Ureter (tissue), 1 donor: ENCODE measurements at places on chromosomes 7 and 10. TPM values are rescaled to one million over a fixed set of nuclear protein-coding genes. Genes with fewer than 3 reads are reported as not detected.

DNA sequence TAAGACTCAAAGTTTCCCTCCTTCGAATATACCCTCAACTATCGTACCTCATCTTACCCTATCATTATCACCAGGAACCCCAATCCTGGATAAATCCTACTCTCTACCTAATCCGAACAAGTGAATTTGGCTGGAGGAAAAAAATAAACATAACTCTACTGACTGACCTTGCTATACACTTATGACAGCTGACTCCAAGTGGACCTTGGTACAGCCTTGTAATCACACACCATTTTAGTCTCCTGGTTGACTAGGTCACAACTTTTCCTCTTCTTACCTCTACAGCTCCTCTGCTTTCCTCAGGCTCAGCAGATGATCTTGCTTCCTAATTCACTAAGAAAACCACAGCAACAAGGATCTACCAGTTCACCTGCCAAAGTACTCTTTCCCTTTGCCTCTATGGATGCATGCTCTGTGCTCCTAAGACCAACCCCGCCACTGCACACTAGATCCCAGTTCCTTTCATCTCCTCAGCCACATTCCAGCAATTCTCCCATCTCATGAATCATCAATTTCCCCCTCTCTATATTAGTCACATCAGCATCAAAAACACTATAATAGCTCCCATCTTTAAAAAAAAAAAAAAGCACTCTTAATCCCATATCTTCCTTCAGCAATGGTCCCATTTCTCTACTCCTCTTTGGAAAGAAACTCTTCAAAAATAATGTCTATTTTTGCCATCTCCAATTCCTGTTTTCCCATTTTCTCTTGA is 35.5 kb downstream of the COA1 start:
- DNase-seq = no peak

- DNase-seq = no peak
These were observed 44.9 kb downstream of the POLR1F start for GRCh38 chr7:19663816-19664462.

GRCh38 chr10:43595739-43596298 is 10.4 kb upstream of the ZNF485 start:
- no peak for DNase-seq

DNA sequence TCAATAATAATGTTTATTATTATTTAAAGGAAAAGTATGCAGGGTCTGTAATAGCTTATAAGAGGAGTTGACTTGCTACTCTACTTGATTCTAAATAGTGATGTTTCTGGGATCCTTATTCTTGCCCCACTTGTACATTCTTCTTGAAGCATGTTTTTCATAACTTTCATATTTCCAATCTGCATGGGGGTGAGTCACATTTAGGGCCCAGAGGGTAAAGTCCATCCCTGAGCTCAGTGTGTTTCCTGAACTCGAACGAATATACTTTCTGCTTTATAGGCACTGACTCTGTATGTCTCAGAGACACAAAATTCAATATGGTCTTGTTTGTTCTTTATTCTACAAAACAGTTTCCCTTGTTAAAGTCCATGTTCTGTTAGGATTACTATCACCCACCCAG is 61.0 kb upstream of the SMIM30 start:
- no peak for DNase-seq

GRCh38 chr10:131231965-131232541 is 79.5 kb downstream of the TCERG1L start:
- DNase-seq = no peak

GRCh38 chr10:125844751-125845221 is 21.4 kb downstream of the BCCIP start:
- DNase-seq = no peak

- DNase-seq = no peak
These were observed 46.8 kb downstream of the HIPK2 start for GRCh38 chr7:139730746-139731612.

- DNase-seq = no peak
These were observed 112.6 kb upstream of the PPIF start for GRCh38 chr10:79234391-79235315.

- DNase-seq = no peak
These were observed 35.0 kb downstream of the ZFAND2A start for GRCh38 chr7:1124816-1125602.

DNA sequence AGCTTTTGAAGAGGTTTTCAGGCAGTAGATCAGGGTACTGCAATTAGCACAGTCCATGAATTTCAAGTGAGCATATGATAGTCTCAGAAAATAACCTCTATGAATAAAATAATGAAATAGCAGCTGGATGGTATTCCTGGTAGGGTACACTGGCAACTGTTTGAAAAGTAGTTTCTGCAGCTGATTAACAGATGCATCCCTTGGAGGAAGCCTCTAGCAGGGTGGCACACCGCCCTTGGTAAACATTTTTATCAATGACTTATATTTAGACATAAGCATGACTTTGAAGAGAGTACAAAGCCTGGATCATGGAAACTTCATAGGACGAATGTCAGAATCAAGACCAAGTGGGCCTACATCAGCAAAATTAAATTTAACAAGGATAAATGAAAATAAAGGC is 26.8 kb downstream of the WNT16 start:
- no peak for DNase-seq

- DNase-seq = no peak
These were observed 133.3 kb downstream of the VPS41 start for GRCh38 chr7:38775506-38776175.

- no peak for DNase-seq
These were observed 19.6 kb upstream of the CDCA7L start for GRCh38 chr7:21965291-21965690.

GRCh38 chr7:138316421-138317043 is 143.5 kb upstream of the TRIM24 start:
- DNase-seq = no peak

DNA sequence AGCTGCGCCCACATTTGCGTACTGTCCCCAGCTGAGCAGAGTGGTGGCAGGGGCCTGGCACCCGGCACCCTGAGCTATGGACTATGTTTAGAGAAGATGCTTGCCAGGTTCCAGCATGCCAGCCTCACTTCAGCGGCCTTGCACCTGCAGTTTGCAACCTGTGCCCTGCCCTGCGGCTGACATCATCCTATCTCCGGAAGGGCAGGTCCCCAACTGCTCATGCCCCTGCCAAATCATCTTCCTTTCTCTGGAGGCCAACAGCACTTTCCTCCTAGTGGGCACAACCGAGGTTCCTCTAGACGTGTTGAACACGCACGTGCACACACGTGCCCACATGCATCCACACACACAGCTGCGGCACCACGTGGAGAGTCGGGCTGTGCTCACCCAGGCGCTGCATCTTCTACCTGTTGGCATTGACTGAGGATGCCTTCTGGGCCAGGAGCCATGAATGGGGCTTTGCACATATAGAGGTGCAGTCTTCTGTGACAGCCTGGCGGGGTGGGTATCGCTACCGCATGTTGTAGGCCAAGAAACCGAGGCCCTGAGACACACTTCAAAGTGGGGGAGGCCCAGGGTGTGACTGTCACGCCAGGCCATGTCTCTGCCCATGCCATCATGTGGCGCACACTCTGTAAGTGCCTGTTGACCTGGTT is 24.5 kb downstream of the CNPY1 start:
- DNase-seq = no peak

- no peak for DNase-seq
These were observed 4.4 kb upstream of the ITGB8 start for GRCh38 chr7:20326342-20326741.

GRCh38 chr10:16316733-16317390 is 119.9 kb upstream of the PTER start:
- DNase-seq = no peak

- DNase-seq = peak; percentile 71
These were observed 26.8 kb downstream of the VSIR start for GRCh38 chr10:71746344-71747037.

DNA sequence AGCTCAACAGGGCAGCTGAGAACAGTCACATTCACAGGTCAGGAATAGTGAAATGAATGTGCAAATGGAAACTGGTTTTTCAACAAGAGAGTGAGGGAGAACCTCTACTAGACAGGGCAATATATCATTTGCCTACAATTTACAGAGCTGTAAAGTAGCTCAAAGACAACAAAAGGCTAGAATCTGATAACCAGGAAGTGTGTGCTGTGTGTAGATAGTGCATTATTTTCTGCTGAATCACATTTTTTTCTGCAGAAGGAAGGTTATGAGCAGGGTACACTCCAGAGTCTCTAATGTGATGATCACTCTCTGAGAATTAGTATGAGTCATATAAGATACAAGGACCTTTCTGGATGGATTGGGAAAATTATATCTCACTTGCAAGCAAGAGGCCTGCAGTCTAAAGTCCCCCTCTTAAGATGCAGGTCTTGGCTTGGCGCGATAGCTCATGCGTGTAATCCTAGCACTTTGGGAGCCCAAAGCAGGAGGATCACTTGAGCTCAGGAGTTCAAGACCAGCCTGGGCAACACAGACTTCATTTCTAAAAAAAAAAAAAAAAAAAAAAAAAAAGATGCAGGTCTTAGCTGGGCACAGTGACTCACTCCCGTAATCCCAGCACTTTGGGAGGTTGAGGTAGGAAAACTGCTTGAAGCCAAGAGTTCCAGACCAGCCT is 59.9 kb upstream of the COBL start:
- no peak for DNase-seq

DNA sequence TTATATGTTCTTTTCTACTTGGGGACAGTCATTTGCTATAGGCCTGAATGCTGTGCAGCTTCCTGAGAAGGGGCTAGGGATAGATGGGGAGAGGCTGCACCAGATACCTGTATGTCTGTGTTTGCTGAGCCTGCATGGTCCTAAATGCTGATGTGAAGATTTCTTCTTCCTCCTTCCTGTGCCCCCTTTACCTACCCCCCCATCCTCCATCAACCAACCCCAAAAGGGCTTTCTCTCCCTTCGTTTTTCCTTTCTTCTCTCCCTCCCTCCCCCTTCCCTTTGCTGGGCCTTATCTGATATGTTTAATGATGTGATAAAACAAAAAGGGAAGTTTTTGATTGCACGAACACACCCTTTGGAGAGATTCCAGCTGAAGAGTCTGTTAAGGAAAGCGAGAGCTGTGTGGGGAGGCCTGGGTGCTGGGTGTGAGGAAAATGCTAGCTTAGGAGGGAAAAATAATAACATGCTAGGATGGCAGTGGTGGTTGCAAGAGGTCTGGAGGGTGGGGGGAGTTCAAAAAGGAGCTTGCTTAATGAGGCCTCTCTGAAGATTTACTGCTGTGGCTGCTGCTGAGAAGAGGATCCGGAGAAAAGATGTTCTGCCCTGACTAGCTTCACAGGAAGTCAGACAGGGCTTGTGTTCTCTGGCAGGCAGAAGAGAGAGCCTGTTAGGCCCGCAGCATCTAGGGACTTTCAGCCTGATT is 101.8 kb downstream of the SAMD9 start:
- DNase-seq = no peak

- DNase-seq = no peak
These were observed 402.3 kb upstream of the PCDH15 start for GRCh38 chr10:55203319-55203718.

DNA sequence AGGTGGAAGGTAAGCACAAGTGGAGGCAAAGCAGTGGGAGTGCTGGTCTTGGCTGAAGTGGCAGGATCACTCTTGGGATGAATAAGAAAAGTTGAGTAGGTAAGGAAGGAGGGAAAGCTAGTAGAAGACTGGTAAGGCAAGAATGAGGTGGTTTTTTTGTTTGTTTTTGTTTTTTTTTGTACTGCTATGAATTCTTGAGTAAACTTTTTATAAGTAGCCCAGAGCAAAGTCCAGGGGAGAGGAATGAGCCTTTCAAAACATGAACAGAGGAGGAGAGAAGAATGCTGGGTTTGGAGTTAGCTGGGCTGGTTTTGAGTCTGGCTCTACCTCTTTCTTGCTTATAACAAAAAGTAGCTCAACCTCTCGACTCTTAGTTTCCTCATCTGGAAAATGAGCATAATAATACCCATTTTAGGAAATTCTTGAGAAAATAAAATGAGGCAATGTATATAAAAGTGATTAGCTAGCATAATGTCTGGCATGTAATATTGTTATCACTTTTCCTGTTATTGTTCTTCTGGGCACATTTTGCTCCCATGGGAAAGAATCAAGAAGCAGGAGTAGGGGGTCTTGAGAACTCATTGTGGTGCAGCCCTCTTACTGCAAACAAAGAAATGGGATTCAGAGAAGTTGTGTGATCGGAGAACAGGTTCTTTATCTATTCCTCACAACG is 24.1 kb upstream of the LRRC17 start:
- no peak for DNase-seq

DNA sequence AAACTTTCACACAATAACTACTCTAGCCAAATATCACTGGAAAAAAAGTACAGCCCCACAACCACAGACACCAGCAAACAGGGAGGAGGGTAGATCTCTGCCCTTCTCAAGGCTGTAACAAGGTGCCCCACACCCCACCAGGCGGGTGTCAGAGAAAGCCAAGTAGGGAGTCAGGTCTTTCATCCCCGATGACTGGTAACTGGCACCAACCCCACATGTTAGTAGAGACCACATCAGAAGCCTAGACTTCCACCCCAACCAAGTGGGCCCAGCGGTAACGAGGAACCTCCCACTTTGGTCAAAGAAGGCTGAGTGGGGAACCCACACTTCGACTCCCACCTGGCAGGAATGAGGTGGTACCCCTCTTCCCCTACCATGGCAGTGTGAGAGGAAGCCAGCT is 16.4 kb upstream of the RUFY2 start:
- no peak for DNase-seq

- no peak for DNase-seq
These were observed 6.5 kb upstream of the PPIF start for GRCh38 chr10:79340646-79341244.

DNA sequence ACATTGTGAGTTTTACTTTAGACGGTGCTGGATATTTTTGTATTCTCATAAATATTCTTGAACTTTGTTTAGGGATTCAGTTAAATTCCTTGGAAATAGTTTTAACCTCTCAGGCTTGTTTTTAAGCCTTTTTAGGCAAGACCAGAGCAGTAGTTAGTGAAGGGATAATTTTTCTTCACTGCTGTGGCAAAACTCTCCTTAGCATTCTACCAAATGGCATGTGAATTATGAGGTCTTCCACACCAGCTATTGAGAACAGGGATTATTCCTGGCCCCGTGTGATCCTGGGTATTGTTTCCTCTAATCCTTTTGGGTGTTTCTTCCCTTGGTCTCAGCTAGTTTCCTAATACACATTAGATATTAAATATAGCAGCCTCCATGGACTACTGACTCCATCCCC is 46.2 kb downstream of the CCDC71L start:
- DNase-seq = no peak

GRCh38 chr10:14731875-14732512 is 42.7 kb downstream of the FAM107B start:
- no peak for DNase-seq

The BAIAP2L1 gene
- total RNA-seq = 36.5 TPM

The ADO gene
- total RNA-seq = 18.5 TPM

The UCMA gene
- not detected for total RNA-seq

The TFEC gene
- total RNA-seq = 5.6 TPM

The ENTPD1 gene
- total RNA-seq = 74.1 TPM

The FERD3L gene
- 0.86 TPM for total RNA-seq

The MORN4 gene
- 12.9 TPM for total RNA-seq

The ZFYVE27 gene
- total RNA-seq = 33.8 TPM

The TAS2R41 gene
- total RNA-seq = not detected

The RASA4B gene
- 10.9 TPM for total RNA-seq

The SPDYE6 gene
- not detected for total RNA-seq

The LAMB1 gene
- total RNA-seq = 198 TPM

The TMEM225B gene
- 2.9 TPM for total RNA-seq

The SYT15B gene
- 4.9 TPM for total RNA-seq

The SDHAF3 gene
- total RNA-seq = 27.4 TPM

The AMPH gene
- 2.1 TPM for total RNA-seq

The PLXNA4 gene
- 7.6 TPM for total RNA-seq
